Cardiac muscle cell (in vitro differentiated cells and primary cell): ENCODE measurements at places on chromosomes 6 and 20.
A peak's percentile ranks its signal among the peaks of the same experiment; 100 is the strongest.

DNA sequence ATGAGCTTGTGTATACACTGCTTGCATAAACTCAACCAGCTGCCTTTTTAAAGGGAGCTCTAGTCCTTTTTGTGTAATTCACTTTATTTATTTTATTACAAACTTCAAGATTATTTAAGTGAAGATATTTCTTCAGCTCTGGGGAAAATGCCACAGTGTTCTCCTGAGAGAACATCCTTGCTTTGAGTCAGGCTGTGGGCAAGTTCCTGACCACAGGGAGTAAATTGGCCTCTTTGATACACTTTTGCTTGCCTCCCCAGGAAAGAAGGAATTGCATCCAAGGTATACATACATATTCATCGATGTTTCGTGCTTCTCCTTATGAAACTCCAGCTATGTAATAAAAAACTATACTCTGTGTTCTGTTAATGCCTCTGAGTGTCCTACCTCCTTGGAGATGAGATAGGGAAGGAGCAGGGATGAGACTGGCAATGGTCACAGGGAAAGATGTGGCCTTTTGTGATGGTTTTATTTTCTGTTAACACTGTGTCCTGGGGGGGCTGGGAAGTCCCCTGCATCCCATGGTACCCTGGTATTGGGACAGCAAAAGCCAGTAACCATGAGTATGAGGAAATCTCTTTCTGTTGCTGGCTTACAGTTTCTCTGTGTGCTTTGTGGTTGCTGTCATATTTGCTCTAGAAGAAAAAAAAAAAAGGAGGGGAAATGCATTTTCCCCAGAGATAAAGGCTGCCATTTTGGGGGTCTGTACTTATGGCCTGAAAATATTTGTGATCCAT is 15.3 kb downstream of the TNFAIP3 start:
- peak; percentile 52 for DNase-seq

GRCh38 chr20:18683839-18684238 is 96.0 kb downstream of the DTD1 start:
- DNase-seq = no peak

- DNase-seq = peak; percentile 27
These were observed 8.1 kb upstream of the APCDD1L start for GRCh38 chr20:58523072-58523970.

DNA sequence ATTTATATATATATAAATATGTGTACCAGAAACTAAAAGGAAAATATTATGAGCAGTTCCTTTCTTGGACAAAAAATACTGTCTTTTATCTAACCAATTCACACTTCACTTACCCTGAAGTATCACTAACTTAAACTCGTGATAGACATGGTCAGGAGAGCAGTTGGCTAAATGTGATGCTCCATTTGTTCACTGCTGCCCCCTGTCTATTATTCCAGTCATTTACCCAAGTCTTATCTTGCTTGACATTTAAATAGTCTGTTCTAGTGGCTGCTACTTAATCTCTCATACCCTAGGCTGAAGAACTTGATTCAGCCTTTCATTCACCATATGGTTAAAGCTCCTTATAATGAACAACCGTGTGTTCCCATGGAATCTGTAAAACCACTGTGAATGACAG is 789.6 kb upstream of the EYS start:
- DNase-seq = peak; percentile 61

GRCh38 chr6:27684264-27685211 is 211.6 kb upstream of the ZNF184 start:
- peak; percentile 84 for DNase-seq

DNA sequence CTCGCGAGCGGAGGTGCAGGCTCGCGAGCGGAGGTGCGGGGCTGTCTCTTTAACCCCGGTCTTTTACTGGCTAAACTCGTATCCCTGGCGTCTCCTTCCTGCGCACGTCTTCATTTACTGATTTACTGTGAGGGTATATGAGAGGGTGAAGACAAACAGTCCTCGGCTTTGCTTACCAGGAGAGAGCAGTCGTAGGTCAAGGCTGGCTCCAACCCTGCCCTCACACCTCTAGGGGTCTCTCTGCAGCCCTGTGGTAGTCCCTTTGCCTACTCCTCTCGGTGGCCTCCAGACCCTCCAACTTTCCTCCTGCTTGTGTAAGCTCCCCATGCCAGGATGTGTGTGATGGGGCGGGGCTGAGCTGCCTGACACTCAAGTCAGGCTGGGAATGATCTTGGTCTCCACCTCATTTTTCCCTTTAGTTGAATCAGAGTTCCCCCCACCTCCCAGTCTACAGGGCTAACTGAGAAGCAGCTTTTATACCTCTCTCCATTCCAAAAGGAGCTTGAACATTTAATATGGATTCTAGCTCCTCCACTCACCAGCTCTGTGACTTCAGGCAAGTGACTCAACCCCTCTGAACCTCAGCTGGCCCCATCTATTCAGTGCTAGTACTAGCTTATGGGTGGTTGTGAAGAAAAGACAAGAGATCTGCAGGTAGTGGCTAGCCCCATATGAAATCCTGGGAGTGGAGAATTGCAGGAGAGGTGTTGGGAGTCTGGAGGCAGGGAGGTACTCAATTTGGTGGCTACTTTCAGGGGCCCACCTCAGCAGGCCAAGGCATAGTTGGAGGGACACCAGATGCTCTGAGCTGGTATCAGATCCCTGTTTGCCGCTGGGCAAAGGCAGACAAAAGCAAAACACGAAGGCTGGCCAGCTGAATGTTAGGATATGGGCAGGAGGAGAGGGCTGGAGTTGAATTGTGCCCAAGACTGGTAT is 902 bp downstream of the SLC29A1 start:
- DNase-seq = peak; percentile 39

DNA sequence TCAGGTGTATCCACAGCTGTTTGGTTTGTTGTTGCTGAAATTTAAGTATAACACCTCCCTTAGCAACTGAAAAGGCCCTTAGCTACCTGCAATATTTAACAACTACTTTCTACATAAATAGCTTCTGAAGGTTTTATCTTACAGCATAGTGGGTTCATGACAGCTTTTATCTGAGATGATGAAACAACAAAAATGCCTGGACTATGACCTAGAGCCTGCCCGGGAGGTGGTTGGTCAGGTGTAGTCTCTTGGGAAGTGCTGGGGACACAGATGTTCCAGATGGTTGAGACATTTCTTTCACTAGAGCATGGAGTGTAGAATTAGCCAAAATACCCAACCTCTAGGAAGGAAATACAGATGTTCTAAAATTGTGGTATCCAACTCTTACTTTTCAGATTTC is 705.4 kb downstream of the MAFB start:
- DNase-seq = no peak

DNA sequence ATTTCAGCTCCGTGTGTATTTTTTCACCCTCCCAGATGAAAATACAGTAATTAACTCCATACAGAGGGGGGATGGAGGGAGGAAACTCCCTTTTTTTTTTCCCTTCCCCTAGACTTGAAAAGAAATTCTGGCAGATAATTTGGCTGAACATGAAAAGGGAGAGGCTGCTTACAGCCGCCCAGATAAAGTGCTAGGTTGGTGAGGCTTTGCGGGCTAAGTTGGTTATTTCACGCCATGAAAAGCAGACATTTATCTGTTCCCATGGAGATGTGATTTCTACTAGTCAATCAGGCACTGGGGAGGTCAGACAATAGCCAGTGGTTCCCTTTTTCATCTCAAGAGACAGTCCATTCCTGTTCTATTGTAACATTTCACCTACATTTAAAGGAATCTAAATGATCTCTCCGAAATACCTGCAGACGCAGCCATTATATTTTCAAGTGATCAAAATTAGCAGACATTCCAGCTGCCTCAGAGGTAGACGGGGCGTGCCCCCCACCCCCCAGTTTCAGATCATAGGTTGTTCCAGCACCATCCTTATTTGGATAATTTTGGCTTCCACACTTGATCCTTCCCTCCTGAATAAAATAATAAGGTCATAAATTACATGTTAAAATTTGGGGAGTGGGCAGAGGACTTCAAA is 143.9 kb upstream of the ZNF217 start:
- DNase-seq = no peak

GRCh38 chr20:3890999-3891929 is 2.1 kb downstream of the PANK2 start:
- no peak for DNase-seq

DNA sequence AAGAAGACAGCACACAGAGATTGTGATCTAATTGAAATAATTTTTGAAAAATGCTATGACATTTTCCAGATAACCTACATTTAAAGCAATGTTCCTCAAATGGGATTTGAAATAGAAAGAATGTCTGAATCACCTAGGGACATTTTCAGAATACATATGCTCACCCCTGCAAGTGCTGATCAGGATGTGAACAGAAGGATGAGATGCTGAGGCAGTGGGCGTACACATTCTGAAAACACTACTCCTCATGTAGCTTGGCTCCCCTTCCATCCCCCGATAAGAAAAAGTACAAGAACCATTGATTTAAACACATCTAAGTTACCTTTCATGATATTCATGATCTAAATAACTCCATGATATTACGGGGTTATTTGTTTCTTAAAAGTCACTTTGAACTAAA is 29.9 kb upstream of the HINT3 start:
- DNase-seq = no peak

GRCh38 chr6:157669747-157670216 is 153.3 kb upstream of the SNX9 start:
- peak; percentile 88 for DNase-seq

- DNase-seq = no peak
These were observed 129.2 kb downstream of the FYN start for GRCh38 chr6:111743862-111744692.

DNA sequence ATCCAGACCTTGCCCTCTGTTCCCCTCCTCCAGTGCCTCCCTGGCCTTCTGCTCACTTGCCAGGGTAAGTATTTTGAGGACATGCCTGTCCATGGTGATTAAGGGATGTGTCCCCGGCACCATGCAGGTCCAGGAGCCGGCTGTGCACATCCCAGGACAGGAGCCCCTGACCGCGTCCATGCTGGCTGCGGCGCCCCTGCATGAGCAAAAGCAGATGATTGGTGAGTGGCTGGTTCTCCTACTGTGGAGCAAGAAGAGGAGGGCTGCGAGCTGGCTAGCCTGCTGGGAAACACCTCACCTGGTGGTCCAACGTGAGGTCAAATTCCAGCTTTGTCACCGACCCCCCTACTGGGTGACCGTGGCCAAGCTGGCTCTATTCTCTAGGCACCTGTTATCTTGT is 23.7 kb downstream of the TOMM34 start:
- no peak for DNase-seq

- peak; percentile 95 for DNase-seq
These were observed 166.5 kb upstream of the MYLIP start for GRCh38 chr6:15962449-15962764.

DNA sequence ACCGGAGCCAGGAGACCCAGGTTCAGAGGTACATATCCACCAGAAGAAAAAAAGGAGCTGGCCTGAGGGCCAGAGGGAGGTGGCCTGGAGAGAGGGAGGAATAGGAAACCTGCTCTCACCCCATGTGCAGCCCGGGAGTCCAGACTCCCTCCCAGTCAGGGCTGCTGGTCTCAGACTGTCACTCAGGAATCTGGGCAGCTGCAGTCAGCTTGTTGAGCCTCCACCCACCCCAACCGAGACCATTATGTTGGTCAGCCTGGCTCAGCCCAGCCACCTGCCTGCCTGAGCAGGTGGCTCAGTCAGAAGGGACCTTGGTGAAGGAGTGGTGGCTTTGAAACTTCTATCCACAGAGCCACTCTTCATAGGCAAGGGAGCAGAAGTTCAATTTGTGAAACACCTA is 53.3 kb upstream of the EPB41L1 start:
- DNase-seq = peak; percentile 88

GRCh38 chr20:2804852-2805688 is 4.6 kb upstream of the CPXM1 start:
- peak; percentile 58 for DNase-seq

DNA sequence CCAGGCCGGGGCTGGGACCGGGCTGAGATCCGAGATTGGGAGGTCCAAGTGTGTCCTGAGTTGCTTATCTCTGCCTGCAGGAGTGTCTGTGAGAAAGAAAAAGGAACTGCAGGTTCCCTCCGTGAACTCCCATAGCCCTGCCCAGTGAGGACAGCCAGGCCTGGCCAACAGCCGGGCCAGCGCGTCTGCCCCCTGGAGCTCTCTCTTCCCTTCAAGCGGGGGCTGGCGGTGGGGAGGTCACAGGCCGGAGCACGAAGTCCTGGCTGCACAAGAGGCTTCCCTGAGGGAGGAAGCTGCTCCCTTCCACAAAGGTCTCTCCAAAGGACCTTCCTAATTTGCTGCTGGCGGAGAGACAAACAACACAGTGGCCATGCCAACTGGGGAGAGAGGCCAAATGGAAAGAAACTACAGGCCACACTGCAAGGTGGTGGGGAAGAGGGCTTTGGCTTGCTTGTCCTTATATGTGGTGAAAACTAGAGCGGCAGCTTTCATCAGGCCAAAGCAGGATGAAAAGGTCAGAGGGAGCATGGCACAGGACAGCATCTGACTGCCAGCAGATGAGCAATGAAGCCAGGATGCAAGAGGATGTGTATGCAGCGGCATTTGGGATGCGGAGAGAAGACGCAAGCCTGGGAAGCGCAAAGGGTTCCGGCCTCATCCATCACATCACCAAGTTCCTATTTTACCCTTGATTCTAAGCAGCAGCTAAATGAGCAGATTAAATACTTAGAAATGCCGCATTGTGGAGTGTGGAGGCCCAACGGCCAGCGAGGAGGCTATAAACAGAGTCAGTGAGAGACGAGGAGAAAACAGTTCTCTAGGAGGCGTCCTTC is 260.0 kb downstream of the ERMARD start:
- no peak for DNase-seq

GRCh38 chr6:138129190-138129589 is 22.0 kb upstream of the PERP start:
- no peak for DNase-seq

- DNase-seq = no peak
These were observed 132.5 kb downstream of the EPM2A start for GRCh38 chr6:145602726-145603326.

GRCh38 chr20:13017235-13017634 is 8.5 kb downstream of the SPTLC3 start:
- DNase-seq = peak; percentile 68

- DNase-seq = no peak
These were observed at the start of gene C20orf173 for GRCh38 chr20:35529552-35529951. Gene C20orf173 (minus strand): TSS chr20:35529652. CDS start chr20:35529373, 279 bp downstream.

DNA sequence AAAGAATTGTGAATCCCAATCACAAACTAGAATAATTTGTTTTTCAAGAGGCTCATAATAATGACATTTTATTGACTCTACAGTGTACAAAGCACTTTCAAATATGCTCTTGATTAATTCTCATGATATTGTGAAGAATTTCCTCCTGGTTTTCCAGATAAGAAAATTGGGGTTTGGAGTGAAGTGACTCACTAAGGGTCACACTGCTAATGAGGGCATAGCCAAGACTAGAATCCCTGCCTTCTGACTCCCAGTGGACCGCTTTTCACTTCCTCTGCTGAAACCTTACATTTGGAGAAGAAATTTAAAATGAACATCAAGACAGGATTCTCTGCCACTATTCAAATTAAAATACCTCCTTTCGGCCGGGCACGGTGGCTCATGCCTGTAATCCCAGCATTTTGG is 38.3 kb upstream of the LTV1 start:
- no peak for DNase-seq

GRCh38 chr6:7881765-7882500 is 28.7 kb downstream of the TXNDC5 start:
- DNase-seq = no peak

GRCh38 chr6:23200946-23201345 is 631.6 kb downstream of the HDGFL1 start:
- DNase-seq = no peak

GRCh38 chr20:41425180-41425884 is 58.7 kb upstream of the EMILIN3 start:
- no peak for DNase-seq

GRCh38 chr6:108715832-108716231 is 132.4 kb upstream of the ARMC2 start:
- no peak for DNase-seq
